ENCODE measurements at places on chromosomes 4 and X.

GRCh38 chrX:74490247-74490646 is 69.0 kb downstream of the SLC16A2 start:
- DNase-seq, result no peak

DNA sequence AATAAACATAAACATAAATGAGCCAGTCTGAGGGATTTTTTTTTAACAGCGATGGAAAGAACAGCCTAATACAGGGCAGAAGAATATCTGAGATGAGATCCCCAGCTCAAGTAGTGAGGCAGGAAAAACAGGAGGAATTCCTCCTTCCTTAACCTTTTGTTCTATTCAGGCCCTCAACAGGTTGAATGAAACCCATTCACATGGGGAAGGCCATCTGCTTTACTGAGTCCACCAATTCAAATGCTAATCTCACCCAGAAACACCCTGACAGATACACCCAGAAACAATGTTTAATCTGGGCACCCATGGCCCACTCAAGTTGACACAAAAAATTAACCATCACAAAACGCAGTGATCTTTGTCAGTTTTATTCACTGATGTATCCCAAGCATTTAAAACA is 45.5 kb downstream of the SMIM31 start:
- no peak for DNase-seq

- no peak for DNase-seq
Measured at GRCh38 chr4:84378983-84379382, 120.1 kb downstream of the NKX6-1 start.

DNA sequence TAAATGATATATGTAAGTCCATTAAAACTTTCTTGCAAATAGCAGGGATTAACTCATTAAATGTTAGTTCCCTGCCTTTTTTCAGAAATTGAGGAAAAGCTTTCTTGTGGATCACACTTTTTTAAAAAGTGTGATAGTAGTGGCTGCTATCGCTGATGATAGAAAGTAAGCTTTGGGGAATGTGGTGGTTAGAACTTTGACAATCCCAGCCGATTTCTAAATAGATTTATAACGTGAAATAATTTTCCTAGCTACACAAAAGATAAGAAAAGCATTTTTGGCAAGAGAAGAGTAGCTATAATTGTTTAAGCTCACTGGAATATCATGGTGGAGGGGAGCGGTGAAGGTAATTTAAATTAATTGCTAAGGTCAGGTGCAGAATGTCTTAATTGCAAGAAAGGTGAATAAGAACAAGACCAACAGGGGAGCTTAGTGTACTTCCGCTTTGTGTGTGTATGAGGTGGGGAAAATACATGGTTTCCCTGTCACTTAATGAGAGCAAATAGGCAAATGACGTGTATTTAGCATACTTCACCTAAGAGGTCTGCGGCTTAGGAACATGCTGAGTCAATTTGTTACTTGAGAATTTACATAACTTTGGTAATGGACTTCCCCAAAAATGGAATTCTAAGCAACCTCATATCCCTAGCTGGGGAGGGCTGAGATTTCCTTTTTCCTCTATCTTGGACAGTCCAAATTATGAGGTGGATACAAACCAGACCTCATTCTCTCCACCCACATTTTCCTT is 11.7 kb upstream of the IL21 start:
- peak; percentile 86 for DNase-seq

DNA sequence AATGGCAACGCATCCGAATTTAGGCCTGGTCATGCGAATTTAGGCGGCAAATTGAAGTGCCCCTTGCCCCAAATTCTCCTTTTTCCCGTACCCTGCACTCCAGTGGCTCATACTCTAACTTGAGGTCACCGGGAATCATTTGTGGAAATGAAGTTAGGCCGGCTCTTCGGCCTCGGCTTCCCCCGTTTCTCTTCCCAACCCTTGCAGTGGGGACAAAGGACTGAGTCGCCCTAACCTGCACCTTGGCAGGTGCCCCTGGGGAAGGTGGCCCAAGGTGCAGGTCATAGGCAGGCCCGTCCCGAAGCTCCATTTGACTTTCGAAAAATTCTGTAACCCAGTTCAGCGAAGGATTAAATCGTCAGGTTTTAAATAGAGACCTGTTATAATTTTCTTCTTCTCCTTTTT is 811 bp downstream of the SRD5A3 start:
- no peak for DNase-seq

- no peak for DNase-seq
Measured at GRCh38 chr4:159026329-159026728, 76.5 kb upstream of the RAPGEF2 start.

- DNase-seq, result no peak
Measured at GRCh38 chr4:168441412-168441811, 38.9 kb downstream of the DDX60L start.

- DNase-seq, result no peak
Measured at GRCh38 chr4:52907510-52907909, 45.4 kb downstream of the RASL11B start.

- no peak for DNase-seq
Measured at GRCh38 chrX:28278726-28279125, 297.5 kb upstream of the DCAF8L1 start.

GRCh38 chr4:78179196-78179595 is 122.1 kb downstream of the FRAS1 start:
- no peak for DNase-seq

DNA sequence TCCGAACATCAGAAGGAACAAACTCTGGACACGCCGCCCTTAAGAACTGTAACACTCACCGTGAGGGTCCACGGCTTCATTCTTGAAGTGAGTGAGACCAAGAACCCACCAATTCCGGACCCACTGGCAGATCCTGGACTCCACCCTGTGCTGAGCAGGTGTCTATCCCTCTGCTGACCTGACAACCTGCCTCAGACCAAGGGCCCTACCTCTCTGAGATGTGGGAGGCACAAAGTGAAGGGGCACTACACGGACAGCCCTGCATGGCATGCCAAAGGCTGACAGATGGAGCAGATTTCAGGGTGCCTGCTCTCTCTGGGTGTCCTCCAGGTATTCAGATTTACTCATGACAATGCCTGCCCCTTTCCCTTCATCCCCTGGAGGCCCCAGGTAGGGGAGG is 14.0 kb upstream of the HSFX1 start:
- DNase-seq, result no peak

- no peak for DNase-seq
Measured at GRCh38 chrX:77014377-77015372, 432.5 kb upstream of the FGF16 start.

DNA sequence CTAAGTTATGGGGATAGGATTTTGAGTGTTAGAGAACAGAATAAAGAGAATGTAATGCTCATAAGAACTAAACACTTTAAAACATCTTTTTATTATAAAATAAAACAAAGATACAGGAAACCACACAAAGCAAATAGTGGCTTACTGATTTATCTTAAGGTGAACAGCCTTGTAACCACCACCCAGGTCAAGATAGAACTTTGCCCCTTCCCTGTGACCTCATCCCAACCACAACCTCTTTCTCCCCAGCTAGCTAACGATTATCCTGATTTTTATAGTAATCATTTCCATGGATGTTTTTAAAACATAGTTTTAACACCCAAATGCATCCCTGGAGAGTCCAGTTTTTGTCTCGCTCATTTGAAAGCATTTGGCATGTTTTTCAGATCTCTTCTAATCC is 17.0 kb downstream of the HELT start:
- no peak for DNase-seq

GRCh38 chr4:6727943-6728250 is 11.9 kb downstream of the BLOC1S4 start:
- DNase-seq, result no peak

GRCh38 chr4:7128234-7128633 is 60.4 kb upstream of the GRPEL1 start:
- DNase-seq, result no peak

GRCh38 chr4:91622925-91623602 is 680.7 kb upstream of the GRID2 start:
- no peak for DNase-seq

DNA sequence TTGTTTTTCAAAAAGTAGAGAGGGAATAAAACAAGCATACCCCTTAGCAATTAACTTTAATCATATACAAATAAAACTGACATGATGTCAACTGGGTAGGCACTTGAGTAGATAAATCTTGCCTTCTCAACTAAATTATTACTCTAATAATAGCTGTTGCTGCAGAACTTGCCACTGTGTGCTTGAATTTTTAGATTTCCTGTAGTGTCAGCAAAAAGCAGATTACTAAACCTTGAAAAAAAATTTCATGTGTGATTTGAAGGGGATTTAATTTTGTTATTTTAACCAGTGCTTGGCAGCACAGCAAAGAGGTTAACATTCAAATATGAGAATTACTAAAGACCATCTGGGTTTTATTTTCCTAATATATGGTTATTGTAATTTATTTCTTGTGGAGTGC is 438.3 kb upstream of the SPANXN1 start:
- DNase-seq, result no peak

GRCh38 chr4:21726255-21726815 is 222.2 kb downstream of the KCNIP4 start:
- DNase-seq, result no peak

DNA sequence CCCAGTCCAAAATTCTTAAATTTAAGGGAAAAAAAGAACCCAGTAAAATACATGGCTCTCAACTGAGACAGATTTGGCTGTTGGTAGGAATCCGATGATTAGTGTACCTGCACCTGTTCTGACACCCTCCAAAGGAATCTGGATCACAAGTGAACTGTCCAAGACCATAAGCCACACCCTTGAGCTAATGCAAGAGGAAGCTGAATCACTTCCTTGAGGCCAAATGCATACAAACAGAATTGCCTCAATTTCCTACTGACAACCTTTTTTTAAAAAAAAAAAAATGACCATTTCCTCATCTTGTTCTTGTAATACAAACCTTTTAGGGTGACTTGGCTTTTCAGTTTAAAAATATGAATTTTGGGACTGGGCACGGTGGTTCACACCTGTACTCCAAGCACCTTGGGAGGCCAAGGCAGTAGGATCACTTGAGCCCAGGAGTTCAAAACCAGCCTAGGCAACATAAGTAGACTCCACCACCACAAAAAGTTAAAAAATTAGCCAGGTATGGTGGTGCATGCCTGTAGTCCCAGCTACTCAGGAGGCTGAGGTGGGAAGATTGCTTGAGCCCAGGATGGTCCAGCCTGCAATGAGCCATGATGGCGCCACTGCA is 10.7 kb upstream of the FBXL5 start:
- DNase-seq, result peak; percentile 22

GRCh38 chr4:29970626-29971025 is 749.5 kb upstream of the PCDH7 start:
- DNase-seq, result no peak

- peak; percentile 19 for DNase-seq
Measured at GRCh38 chr4:104491481-104492182, 3.1 kb downstream of the CXXC4 start.

DNA sequence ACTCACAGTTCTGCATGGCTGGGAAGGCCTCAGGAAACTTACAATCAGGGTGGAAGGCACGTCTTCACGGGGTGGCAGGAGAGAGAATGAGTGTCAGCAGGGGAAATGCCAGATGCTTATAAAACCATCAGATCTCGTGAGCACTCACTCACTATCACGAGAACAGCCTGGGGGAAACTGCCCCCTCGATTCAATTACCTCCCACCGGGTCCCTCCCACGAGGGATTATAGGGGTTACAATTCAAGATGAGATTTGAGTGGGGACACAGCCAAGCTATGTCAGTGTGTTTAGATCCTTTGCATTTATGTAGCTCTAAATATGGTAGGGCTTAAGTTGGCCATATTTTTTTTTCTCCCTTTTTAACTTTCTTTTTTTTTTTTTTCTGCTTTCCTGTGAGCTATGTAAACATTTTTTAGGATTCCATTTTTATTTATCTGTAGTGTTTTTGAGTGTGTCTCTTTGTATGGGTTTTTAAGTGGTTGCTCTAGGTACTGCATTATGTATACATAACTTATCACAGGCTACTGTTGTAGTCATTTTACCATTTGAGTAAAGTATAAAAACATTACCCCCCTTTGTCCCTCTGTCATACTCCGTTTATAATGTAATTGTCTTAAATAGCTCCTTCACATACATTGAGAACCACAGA is 79.0 kb downstream of the ADRA2C start:
- no peak for DNase-seq

GRCh38 chr4:24433515-24434214 is 150.7 kb downstream of the DHX15 start:
- DNase-seq, result no peak

Data from activated CD4-positive, alpha-beta T cell treated with anti-CD3 and anti-CD28 coated beads, Interleukin-2, amount 50 U/mL, for 16 hours (primary cell).